Activated naive CD4-positive, alpha-beta T cell treated with anti-CD3 and anti-CD28 coated beads, Interleukin-2, amount 50 U/mL, for 16 hours (primary cell): ENCODE measurements at places on chromosomes 2 and 18.

GRCh38 chr2:105279126-105279525, 37.6 kb downstream of the GPR45 start:
- DNase-seq = no peak

GRCh38 chr2:48600204-48600813, 17.3 kb upstream of the GTF2A1L start:
- no peak for DNase-seq

GRCh38 chr2:129923265-129924091, 56.0 kb upstream of the RAB6C start:
- DNase-seq = peak; percentile 23

GRCh38 chr2:96501886-96502810, 3.0 kb downstream of the NEURL3 start:
- no peak for DNase-seq

DNA sequence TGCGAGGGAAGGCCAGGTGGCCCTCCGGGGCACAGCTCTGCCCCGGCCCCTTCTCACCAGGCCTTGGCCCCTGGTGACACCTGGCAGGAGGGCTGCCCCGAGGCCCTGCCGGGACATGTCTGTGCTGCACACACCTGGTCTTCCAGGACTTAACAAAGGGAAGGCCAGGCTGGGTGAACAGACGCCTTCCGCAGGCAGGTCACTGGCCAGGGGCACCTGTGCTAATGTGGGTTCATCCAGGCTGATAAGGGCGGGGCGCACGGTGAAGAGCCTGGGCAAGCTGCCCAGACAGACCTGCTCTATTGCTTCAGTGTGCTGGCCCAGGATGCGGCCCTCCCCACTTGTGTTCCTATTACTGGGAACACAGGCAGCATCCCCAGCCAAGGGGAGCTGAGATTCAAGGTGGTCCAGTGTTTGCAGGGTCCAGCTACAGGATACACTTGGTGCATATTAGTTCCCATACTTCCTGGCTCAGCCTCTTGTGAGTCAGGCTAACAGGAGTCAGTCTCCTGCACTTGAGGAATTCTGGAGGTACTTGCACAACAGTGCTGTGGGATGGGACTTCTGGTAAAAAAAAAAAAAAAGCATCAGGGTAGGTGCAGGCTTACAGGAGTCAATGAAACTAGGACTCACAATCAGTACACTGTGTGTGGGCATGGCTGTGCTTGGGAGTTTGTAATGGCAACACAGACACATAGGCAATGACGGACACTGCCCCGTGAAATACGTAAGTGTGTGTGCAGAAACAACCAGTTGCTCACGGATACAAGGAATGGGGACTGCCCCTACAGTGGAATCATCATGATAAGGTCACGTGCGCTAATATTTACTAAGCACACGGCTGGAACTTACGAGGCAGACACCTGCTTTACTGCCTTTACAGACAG, 261.4 kb downstream of the TWIST2 start:
- no peak for DNase-seq

GRCh38 chr2:113274432-113274831, 4.3 kb downstream of the PAX8 start:
- DNase-seq = no peak

DNA sequence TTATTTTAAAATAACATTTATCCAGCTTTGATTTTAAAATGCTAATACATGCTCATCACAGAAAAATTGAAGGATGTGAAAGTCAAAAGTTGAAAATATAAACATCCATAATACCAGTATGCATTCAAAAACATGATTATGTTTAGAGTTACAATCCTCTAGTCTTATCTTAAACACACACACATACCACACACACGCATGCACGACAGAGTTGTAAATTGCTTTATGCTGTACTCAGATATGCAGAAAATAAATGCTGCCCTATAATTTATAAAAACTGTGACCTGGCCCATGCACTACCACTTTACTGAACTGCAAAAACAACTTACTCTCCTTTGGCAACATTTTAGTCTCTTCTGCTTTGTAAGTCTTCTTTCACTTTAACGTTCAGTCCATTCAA, 793.0 kb upstream of the FANCL start:
- no peak for DNase-seq

DNA sequence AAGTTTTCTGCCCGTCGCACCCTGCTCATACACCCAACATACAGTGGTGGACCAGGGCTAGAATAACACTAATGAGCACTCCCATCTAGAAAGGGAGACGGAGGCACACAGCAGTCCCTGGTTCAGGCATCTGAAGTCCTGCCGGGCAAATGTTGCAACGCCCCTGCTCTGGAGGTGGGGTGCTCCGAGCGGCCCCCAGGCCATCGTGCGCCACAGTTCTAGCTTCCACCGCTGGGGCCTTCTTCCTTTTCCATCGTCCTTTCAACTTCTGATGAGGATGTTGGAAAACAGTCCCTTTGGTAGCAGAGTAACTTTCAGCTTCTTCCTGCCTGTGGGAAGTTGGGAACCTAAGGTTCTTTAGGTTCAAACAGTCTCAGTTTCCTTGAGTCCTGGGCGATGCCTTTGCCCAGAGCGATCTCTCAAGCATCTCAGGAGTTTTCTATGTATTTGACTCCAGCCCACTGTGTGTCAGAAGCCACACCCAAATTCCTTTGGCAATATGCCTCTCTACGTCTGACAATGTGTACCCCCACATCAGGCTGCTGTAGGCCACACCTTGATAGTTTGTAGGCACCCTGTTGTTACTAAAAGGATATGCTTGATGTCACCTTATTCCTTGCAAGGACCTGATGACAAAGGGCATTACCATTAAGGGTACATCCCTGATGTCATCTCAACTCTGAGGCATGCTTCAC, 258.8 kb downstream of the GLI2 start:
- no peak for DNase-seq

DNA sequence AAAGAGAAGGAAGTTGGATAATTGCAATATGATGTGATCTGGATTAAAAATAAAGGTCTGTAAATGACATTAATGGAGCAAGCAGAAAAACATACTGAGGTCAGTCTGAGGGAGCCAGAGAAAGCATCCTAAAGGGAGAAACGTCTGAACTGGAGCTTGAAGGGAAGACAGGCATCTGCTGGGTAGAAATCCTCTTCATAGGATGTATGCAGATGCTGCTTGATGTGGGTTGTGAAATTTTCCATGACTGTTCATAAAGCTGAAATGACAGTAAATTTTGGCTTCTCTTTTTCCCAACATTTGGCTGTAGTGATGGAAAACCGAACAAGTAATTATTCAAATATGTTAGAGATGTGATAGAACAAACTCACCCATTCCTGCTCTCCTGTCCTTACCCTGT, 287.6 kb downstream of the CAMKMT start:
- no peak for DNase-seq
